ENCODE measurements at places on chromosomes 12 and 14. TPM values are rescaled to one million over a fixed set of nuclear protein-coding genes. Genes with fewer than 3 reads are reported as not detected.

The KRT79 gene
- 1.6 TPM for total RNA-seq

- no peak for DNase-seq
Measured at GRCh38 chr14:44626423-44626822, 119.3 kb upstream of the FSCB start.

The MYF6 gene
- total RNA-seq, result not detected

The HCAR3 gene
- not detected for total RNA-seq

The PFDN5 gene
- total RNA-seq, result 373 TPM

- no peak for DNase-seq
Measured at GRCh38 chr12:76777765-76778216, 13.9 kb downstream of the ZDHHC17 start.

All from activated CD8-positive, alpha-beta T cell treated with anti-CD3 and anti-CD28 coated beads for 36 hours (primary cell).